ENCODE measurements at places on chromosomes 7 and 10. TPM values are rescaled to one million over a fixed set of nuclear protein-coding genes. Genes with fewer than 3 reads are reported as not detected.

The SEMA3D gene
- polyA plus RNA-seq = 27.7 TPM

The FAM131B gene
- 2.0 TPM for polyA plus RNA-seq

The INHBA gene
- 33.4 TPM for polyA plus RNA-seq

The DOCK1 gene
- polyA plus RNA-seq = 24.9 TPM

The HOXA13 gene
- polyA plus RNA-seq = 4.6 TPM

The GPR158 gene
- polyA plus RNA-seq = not detected

The RAPGEF5 gene
- polyA plus RNA-seq = not detected

The MMD2 gene
- not detected for polyA plus RNA-seq

The EPHB6 gene
- 4.5 TPM for polyA plus RNA-seq

The MUC3A gene
- polyA plus RNA-seq = not detected

- no peak for DNase-seq
Measured at GRCh38 chr7:100887516-100888290, 1.8 kb downstream of the UFSP1 start.

- DNase-seq = no peak
Measured at GRCh38 chr7:19619122-19619521, 89.7 kb downstream of the POLR1F start.

- DNase-seq = no peak
Measured at GRCh38 chr10:123500110-123500509, 166.0 kb upstream of the GPR26 start.

DNA sequence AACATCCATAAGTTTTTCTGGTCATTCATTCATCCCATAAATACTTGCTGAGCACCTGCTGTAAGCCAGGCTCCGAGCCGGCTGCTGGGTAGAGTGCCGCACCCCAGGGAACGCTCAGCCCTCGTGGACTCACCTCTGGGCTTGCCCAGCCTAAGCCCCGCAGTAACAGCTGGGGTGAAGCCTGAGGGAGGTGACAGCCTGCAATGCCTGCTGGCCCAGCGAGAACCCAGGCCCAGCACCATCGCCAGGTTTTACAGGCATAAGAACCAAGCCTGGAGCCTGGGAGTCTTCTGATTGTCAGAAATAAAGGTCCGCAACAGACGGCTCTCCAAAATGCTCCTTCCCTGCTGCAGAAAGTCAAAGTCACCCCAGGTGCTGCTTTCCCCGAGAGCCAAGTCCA lies 205.4 kb downstream of the ZMYND11 start:
- DNase-seq = no peak

- DNase-seq = no peak
Measured at GRCh38 chr10:29050081-29050480, 238.8 kb upstream of the LYZL1 start.

GRCh38 chr7:141960687-141961422 lies 12.7 kb downstream of the TAS2R38 start:
- DNase-seq = no peak

DNA sequence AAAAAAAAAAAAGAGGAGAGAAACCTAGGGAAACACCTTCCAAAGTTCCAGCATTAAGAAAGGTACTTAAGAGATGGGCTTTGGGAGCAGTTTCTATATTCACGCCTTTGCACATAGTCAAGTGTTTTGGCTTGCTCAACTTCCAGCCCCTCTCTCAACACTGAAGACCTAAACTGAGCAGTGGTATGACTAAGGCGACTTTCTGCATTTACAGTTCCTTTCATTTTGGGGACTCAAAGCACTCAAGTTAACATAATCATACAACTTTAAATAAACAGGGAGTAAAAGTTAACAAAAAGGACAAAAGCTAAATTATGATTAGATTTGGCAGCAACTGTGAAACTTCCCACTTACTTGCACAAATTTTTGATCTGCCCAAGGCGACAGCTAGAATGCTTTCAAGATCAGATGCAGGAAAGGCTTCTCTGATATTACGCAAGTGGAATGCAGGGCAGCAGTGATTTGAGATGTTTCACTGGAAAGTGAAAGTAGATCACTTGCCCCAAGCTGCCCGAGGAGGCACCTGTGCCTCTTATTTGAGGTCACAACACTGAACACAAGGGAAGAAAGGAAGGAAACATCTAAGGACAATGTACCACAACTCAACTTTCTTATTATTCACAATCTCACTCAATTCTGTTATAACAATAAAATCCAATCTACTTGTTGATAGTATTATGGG lies 199.5 kb downstream of the SKAP2 start:
- DNase-seq = no peak

- DNase-seq = no peak
Measured at GRCh38 chr10:22475651-22476600, 130.6 kb downstream of the SPAG6 start.

GRCh38 chr7:113945018-113945938 lies 26.5 kb upstream of the PPP1R3A start:
- no peak for DNase-seq

- no peak for DNase-seq
Measured at GRCh38 chr7:74544706-74545469, 91.2 kb downstream of the GTF2IRD1 start.

DNA sequence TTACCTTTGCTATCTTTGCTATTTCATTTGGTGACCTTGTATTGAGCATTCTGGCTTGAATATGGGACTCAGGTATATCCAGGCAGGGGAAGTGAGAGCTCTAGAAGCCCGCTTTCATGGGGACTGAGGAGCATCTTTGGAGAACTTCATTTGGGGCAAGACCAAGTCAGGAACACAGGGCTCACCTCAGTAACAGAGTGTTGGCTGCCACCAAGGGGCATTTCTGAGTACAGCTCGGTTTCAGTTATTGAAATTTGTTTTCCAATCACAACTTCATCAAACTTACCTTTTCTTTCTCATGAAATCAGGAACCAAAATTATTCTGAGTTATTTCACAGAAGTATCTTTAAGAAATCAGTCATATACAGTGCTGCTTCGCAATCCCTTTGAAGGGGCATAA lies 337.2 kb downstream of the C7orf25 start:
- DNase-seq = no peak

GRCh38 chr7:40058026-40058425 lies 76.4 kb downstream of the MPLKIP start:
- DNase-seq = no peak

GRCh38 chr10:63707254-63707910 lies 186.2 kb downstream of the REEP3 start:
- DNase-seq = peak; percentile 99

- DNase-seq = no peak
Measured at GRCh38 chr7:16422103-16422435, 731 bp upstream of the CRPPA start.

- no peak for DNase-seq
Measured at GRCh38 chr7:100543586-100543985, 4.6 kb downstream of the AGFG2 start.

DNA sequence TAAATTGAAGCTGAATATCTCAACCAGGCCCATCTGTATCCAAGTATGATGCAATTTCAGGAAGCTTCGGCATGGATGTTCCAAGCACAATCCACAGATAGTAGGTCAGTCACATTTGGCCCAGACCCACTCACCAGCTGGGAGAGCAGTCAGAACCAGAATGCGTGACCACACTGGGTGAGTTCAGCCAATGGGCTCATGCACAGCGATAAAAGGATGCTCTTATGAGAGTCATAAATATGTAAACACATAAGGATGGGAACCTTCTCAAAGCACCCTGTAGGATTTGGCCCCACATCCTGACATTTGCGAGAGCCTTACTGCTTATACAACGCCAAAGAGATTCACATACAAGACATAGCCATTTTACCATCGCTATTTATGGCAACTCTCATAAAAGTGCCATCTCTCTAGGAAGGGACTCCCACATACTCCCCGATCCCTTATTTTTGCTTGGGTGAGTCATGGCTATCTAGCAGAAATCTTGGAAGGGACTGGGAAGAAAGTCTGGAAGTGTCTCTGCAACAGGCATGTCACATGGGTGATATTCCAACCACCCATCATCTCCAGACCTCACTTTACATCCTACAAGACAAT lies 3.0 kb downstream of the AFAP1L2 start:
- DNase-seq = peak; percentile 59

DNA sequence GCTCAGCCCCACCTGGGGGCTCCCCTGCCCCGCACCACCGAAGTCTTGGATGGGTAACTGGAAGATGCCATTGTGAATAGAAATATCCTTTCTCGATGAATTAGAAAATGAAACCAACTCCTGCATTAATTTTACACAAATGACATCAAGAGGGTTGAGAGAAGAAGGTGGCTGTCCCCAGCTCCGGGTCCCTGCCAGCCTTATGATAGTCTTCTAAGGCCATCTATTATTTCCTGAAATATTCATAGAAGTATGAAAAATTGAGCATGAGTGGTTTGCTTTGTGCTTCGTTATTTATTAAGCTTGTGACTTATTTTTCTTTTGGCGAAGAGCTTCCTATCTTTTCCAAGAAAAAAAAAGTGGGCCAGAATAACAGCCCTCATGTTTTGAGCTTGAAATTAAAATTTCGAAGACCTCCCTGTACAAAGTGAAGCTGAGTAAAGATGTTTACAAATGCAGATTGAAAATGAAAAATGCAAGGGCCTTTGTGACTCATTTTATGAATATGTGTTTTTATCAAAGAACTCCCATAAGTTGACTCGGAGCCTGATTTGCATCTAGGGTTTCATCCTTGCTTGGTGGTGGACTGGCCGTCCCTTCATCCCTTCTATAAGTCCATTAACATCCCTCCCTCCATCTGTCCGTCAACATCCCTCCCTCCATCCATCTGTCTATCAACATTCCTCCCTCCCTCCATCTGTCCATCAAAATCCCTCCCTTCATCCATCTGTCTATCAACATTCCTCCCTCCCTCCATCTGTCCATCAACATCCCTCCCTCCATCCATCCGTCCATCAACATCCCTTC lies 20.5 kb upstream of the CFAP46 start:
- no peak for DNase-seq

GRCh38 chr7:44974549-44974948 lies 4.3 kb downstream of the MYO1G start:
- no peak for DNase-seq

- DNase-seq = no peak
Measured at GRCh38 chr10:109933984-109934565, 10.8 kb upstream of the XPNPEP1 start.

- peak; percentile 20 for DNase-seq
Measured at GRCh38 chr7:157564517-157565177, 227.8 kb downstream of the DNAJB6 start.

DNA sequence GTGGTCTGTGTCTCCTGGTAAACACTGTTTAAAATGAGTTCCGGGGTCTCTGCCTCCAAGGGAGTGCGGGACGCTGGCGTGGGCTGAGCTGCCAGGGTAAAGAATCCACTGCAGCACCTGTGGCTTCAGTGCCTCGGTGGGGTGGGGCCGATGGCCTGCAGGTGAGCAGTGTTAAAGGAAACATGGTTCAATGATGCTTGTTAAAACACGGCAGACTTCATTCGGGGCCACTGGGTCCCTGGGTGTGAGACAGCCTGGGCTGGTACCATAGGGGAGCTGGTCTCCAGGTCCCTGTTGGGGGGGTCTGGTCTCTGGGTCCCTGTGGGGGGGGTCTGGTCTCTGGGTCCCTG lies 24.9 kb upstream of the KNDC1 start:
- no peak for DNase-seq

DNA sequence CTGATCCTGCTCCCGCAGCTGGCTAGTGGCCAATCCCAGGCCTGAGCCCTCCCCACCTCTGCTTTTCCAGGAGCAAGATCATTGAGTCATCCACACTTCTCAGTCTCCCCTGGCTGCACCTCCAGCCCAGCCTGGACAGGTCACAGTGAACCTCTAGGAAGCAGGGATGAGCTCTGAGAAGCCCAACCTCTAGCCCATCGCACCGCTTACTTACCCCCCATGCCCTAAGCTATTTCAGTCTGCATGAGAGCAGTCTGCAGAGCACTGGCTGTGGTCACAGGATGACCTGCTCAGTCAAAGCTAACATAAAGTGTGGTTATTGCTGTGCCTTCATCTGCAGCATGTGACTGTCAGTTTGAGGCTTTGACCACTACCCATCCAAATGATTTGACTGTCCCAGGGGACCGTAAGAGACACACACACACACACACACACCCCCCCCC lies 129.2 kb downstream of the SORBS1 start:
- DNase-seq = no peak
